ENCODE measurements at places on chromosomes 7 and 10.

DNA sequence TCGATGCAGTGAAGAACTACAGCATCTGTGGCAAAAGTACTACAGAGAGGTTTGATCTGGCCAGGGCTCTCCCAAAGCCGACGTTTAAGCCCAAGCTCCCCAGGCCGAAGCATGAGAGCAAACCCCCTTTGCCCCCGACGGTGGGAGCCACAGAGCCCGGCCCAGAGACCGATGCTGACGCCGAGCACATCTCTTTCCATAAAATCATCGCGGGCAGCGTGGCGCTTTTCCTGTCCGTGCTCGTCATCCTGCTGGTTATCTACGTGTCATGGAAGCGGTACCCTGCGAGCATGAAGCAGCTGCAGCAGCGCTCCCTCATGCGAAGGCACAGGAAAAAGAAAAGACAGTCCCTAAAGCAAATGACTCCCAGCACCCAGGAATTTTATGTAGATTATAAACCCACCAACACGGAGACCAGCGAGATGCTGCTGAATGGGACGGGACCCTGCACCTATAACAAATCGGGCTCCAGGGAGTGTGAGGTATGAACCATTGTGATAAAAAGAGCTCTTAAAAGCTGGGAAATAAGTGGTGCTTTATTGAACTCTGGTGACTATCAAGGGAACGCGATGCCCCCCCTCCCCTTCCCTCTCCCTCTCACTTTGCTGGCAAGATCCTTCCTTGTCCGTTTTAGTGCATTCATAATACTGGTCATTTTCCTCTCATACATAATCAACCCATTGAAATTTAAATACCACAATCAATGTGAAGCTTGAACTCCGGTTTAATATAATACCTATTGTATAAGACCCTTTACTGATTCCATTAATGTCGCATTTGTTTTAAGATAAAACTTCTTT is 2.3 kb downstream of the LRRTM3 start:
- DNase-seq: peak; percentile 8

DNA sequence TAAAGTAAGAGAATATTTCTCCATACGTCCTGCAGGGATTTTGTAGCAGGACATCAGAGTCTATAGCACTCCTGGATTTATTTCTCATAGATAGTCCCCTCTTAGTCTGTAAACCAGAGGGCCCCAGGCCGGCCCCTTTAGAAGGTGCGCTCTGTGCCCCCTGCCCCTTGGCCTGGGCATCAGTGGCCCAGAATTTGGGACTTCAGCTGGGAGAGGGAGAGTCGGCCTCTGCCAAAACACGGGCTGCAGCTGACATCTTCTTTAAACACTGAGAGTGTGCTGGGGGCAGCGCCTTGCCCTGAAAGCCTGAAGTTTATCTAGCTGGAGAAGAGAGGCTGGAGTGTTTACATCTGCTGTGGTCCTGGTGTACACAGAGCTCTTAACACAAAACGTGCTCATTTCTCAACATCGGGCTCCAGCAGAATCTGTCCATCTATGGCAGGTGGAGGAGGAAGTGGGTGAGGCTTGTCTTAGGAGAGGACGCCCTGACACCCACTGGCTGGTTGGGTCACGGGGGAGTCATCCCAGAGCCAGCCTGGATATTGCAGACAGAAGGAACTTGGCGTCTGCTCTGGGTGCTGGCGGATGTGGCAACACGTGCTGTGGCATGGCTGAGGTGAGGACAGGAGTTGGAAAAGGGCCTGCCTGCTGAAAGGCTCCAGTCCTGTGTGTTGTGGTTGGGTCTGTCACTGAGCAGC is 5.0 kb upstream of the TACR2 start:
- no peak for DNase-seq

- no peak for DNase-seq
Observed at GRCh38 chr7:102106625-102107024, 180.0 kb upstream of the SH2B2 start.

DNA sequence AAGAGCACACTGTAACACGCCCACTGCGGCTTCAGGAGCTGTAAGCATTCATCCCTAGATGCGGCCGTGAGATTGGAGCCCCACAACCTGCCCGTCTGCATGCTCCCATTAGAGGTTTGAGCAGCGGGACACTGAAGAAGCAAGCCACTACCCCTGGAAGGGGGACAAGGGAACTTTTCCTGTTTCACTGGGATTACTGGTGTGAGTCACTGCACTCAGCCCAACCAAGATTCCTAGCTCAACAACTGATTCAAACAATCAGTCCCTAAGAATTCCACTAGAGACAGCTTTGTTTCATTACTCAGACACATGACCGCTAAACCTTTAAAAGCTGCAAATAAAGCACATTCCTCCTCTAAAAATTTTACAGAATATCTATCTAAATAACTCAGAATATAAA is 69.8 kb downstream of the ORC5 start:
- peak; percentile 62 for DNase-seq

- DNase-seq: peak; percentile 69
Observed at GRCh38 chr10:120455004-120455403, 2.0 kb upstream of the PLPP4 start.

- no peak for DNase-seq
Observed at GRCh38 chr7:19619122-19619521, 89.7 kb downstream of the POLR1F start.

DNA sequence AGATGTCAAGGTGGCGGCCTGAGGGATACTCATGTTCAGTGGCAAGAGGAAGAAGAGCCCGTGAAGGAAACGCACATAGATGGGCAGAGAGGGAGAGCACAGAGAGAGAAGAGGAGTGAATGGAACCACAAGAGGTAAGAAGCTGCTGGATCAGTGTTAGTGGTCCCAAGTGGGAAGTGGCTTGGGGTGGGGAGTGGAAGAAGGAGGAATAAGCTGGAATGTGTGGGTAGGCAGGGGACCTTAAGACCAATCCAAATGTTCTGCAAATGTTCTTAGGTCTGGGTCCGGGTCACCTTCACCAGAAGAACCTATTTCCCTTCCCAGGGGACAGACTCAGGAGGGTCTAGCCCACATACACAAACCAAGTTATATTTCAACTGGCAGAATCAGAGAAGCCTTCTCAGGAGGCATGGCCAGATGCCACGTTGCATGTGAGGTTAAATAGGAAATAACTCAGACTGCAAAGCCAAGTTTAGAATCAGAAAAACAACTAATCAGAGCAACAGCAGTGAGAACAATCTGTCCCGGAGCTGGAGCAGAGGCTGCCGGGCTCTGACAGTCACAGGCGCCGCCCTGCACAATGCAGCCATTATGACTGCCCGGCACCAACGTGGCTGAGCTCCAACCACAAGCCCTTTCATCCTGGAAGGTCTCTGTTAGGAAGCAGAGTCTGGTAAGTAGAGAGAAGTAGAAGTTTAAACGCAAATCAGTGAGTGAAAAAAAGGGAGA is 78.6 kb upstream of the ARMC3 start:
- peak; percentile 74 for DNase-seq

DNA sequence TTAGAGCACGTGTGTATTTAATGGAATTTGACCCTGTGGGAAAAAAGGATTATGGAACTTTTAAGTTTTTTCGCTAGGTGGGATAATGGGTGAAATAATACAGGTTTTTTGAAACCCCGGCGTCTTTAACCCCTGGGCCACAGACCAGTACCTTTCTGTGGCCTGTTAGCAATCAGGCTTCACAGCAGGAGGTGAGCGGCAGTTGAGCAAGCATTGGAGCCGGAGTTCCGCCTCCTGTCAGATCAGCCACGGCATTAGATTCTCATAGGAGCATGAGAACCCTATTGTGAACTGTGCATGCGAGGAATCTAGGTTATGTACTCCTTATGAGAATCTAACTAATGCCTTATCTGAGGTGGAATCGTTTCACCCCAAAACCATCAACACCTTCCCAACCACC is 28.6 kb downstream of the WAC start:
- DNase-seq: no peak

DNA sequence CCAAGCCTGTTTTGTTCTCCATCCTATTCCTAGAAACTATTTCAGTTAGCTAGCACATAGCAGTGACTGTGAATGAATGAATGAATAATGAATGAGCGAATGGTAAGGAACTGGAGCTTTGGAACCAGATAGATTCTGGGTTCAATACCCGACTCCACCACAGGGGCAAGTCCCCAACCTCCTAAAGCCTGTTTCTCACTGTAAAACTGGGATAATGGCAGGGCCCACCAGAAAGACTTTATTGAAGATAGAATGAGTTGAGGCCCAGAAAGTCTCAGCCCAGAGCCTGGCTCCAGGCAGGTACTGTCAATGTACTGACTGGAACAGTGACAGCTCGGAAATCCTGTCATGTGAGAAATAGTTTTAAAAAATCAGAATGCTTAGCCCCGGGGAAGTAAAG is 1.1 kb upstream of the CDH23 start:
- no peak for DNase-seq

DNA sequence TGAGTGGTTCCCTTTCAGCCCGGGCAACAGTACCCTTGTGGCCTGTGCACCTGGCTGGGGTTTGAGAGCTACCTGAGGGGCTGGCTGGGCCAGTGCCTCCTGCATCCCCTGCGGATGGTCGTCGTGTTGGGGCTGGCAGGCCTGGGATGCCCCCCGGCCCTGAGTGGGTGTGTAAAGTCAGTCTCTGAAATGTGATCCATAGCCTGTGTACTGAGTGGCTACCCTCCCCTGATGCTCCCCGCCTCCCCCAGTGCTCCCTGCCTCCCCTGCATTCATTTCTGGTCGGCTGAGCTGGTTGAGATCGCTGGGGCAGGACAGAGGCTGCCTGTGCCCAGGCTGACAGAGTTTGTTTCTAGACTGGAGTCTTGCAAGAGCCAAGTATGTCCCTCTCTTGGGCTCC is 9.3 kb downstream of the ZNF316 start:
- DNase-seq: no peak

GRCh38 chr10:22831586-22831985 is 96.3 kb upstream of the ARMC3 start:
- DNase-seq: no peak

- DNase-seq: peak; percentile 78
Observed at GRCh38 chr7:116782177-116782711, 80.1 kb upstream of the CAPZA2 start.

DNA sequence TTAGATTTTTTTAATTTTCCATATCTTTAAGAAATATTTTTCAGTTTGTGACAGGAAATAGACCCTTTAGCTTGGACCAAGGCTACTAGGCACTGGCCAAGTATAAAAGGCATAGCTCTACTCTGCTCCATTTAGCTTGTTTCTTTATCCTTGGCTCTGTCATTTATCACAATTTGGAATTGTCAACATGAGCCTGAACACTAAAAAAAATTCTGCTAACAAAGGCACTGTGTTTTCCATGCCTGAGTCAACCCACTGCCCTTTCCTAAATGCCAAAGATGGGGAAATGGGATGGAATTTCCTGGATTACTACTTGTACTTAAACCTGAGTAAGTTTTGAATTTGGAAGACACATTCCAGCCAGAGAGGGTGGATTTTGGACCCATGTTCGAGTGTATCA is 128.4 kb downstream of the NSUN6 start:
- no peak for DNase-seq

GRCh38 chr7:103637094-103637493 is 191.1 kb upstream of the SLC26A5 start:
- DNase-seq: peak; percentile 48
